ENCODE measurements at places on chromosomes 16 and 17.

GRCh38 chr16:75532142-75532765, 3.7 kb downstream of the CHST5 start:
- DNase-seq, result no peak

DNA sequence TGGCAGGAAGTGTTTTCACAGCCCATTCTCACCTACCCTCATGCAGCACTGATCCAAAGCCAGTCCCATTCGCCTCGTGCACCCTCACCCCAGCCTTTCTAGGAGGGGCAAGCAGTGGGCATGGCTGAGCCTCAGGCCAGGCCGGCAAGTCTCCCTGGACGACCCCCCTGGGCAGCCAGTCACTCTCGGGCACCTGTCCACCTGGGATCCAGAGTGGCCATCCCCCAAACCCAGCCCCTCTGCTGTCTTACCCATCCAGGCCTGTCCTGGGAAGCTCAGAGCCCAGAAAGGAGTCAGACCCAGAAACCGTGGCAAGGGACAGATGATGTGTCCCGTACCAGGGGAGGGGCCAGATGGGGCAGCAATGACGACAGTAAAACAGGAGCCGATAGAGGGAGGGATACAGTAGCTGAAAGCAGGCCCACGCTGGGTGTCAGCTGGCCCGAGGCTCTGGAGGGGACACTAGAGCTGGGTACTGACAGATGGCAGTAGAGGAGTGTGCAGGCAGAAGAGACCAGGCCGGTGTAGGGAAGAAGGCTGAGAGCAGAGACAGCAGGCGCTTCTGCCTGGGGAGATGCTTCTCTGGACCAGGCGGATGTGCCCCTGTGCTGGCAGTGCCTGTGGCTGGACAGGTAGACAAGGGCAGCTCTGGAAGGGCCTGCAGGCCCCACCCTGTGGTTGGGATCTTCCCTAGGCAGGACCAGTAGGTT, 5.8 kb downstream of the CMTM3 start:
- DNase-seq, result no peak

DNA sequence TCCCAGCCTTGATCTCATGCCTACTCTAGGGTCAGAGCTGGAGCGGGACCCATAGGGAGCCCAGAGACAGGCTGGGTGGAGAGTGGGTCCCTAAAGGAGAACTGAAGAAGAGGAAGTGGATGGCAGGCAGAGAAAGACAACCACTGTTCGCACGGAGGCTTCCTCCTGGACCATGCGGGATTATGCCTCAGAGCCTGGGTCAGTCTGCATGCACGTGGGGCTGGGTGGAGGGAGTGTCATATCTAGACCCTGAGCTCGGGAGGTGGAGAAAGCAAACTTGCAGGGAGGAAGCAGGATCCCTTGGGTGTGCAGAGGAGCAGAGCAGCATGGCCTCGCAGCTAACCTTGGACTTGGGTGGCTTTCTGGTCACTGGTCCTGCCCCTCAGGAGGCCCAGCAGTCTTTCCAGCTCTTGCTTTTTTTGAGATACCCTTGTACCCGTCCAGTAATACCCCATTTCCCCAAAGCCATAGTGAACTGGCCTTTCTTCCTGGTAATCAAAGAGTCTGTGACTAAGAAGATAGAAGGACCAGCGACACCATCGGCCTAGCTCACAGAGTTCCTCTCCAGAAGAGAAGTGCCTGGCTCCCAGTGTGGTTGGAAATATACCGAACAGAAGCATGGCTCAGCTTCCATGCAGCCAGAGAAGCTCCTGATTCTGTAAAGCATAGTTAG, 344.2 kb downstream of the CPPED1 start:
- no peak for DNase-seq

DNA sequence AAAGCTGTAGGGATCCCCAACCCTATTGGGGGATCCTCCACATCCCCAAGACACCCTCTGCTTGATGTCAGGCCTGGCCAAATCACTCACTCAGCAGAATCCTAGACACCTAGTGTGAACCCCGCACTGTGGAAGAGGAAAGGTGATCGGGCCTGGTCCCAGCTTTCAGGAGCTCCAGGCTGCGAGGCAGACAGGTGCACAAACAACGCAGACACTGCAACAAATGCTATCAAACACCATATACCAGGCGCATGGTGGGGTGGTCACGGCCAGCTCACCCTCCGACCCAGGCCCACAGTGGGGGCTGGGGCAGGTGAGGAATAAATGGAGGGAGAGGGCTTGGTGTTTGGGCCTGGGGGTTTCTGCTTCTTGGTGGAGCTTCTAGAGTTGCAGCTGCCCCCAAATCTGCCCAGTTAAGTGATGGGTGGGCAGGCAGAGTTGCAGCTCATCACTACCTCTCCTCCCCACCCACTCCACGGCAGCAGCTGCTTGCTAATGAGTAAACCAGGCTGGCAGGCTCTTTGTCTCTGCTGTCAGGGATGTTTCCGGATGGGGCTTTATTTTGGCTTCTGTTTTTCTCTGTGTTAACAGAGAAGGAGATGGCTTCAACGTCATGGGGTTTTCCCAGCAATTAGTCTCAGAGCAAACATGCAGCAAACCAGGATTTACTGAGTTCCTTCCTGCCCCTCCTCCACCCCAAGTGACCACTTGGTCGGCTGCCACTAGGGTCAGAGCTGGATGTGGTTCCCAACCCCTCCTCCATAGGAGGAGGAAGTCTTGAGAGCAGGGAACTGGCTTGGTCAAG, 46.6 kb downstream of the PECAM1 start:
- no peak for DNase-seq
